NB4 (cell line): ENCODE measurements at places on chromosomes 1 and 21.

DNA sequence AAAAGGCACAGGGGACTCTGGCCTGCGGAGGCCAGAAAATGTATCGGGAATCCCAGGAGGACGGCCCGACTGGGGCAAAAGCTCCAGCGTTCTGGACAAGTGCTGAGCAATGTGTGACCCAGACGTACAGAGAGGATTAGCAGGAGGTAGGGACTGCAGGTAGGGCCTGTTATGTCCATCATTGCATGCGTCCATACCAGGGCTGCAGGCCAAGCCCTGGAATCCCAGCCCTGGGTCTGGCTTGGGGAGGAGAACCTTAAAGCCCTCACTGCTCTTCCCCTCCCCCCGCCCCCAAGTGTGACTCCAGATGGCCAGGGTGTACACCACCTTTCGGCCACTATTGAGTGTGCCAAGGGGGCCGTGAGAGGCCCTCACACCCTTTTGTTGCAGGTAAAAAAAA, 2.0 kb downstream of the RNF207 start:
- DNase-seq, result no peak

GRCh38 chr1:86938450-86938849, 24.0 kb downstream of the HS2ST1 start:
- DNase-seq, result no peak

- DNase-seq, result no peak
Observed at GRCh38 chr21:16402752-16403151, 673.0 kb downstream of the USP25 start.

DNA sequence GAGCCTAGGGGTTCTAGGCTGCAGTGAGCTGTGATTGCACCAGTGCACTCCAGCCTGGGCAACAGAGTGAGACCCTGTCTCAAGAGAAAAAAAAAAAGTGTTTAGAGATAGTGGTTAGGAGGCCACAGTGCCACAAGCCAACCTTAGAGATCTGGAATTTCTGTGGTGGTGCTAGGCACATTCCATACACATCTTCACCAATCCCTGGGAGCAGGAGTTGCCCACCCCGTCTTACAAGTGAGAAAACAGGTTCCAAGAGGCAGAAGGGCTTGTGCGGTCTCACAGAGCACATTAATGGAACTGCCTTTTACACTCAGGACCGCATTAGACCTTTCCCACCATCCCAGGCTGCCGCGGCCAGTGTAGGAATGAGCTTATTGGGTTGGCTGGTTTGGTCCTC, 93.2 kb downstream of the EPHB2 start:
- DNase-seq, result no peak

DNA sequence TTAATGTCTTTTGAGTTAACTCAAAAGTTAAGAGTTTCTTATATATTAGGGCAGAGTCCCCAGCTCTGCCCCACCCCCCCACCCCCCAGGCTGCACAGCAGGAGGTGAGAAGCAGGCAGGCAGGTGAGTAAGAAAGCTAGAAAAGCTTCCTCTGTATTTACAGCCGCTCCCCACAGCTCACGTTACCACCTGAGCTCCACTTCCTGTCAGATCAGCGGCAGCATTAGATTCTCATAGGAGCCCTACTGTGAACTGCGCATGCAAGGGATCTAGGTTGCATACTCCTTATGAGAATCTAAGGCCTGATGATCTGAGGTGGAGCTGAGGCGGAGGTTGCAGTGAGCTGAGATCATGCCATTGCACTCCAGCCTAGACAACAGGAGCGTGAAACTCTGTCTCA, 81.9 kb downstream of the SIM2 start:
- no peak for DNase-seq

GRCh38 chr1:110203021-110203661, 7.0 kb upstream of the KCNC4 start:
- DNase-seq, result peak; percentile 73

DNA sequence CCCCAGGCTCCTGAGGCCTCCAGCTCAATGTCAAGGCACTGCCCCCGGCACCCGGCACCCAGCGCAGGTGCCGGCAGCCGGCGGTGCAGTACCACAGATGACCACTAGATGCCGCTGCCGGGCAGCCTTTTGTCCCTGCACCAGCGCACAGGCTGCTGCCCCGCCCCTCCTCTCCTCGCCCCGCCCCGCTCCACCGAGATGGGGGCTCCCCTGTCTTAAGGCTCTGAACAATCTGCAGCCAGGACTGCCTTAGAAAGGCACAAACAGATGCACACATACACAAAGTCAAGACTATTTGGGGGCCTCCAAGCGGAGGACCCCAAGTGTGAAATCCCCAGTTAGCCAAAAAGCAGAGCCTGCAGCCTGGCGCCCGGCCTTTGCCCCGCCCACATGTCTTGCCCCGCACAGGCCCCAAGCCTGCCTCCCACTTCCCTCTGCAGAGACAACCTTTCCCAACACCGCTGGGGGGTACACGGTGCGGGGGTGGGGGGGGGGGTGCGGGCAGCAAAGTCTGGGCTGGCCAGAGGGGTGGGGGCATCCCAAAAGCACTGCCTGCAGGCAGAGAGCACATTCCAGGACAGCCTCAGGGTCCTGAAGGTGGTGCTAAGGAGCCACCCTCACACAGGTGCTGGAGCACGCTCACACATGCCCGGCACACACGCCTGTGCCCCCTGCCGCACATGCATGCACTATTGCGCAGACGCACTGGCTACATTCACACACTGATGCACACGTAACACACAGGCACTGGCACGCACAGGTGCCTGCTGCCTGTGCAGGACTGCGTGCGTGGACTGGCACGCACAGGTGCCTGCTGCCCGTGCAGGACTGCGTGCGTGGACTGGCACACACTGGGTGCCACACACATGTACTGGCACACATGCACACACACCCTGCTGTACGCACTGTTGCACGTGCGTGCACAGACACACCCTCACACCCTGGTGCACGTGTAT, 37.1 kb downstream of the ARHGEF16 start:
- DNase-seq, result peak; percentile 74

DNA sequence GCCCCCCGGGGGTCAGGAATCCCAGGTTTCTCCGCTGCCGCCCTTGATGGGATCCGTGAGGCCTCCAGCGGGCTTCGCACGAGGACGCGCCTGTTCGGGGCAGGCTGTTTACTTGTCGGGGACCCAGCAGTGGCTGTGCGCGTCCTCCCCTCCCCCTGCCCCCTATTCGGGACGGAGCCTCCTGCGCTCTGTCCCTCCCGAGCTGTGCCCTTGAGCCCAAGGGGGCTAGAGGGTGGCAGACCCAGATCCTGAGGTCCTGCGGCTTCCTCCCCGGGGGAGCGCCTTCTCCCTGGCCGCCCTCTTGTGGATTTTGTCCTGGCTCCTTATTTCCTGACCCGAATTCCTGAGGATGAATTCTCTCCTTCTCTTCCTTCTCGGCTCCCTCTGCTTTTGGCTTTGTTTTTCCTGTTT, 38.4 kb downstream of the PIK3CD start:
- DNase-seq, result no peak

GRCh38 chr1:41743366-41743765, 175.4 kb downstream of the HIVEP3 start:
- DNase-seq, result no peak

- DNase-seq, result no peak
Observed at GRCh38 chr1:112788561-112788960, 73.4 kb upstream of the PPM1J start.

GRCh38 chr1:85328713-85329397, 52.4 kb upstream of the BCL10 start:
- no peak for DNase-seq

- no peak for DNase-seq
Observed at GRCh38 chr1:185260611-185261010, 56.4 kb downstream of the IVNS1ABP start.

- DNase-seq, result no peak
Observed at GRCh38 chr1:226033582-226033981, 28.9 kb upstream of the H3-3A start.

- DNase-seq, result peak; percentile 75
Observed at GRCh38 chr1:23167353-23168078, 1.1 kb downstream of the LUZP1 start.

DNA sequence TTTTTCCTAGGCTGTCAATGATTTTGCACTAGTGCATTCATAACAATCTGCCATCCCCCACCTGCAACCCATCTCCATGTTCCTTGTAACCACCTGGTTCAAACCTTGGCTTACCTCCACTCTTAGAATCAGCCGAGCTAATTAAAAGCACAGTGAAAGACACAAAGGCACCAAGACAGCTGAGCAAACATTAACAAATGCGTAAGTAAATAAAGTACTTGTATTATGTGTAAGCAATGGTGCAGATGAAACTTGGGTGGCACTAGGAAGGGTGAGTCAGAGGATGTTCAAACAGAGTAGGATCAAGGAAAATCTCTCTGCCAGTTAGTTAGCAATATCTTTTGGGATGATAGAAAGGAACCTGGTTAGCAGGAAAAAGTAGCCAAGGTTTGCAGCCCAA, 5.1 kb upstream of the FOXJ3 start:
- DNase-seq, result no peak

DNA sequence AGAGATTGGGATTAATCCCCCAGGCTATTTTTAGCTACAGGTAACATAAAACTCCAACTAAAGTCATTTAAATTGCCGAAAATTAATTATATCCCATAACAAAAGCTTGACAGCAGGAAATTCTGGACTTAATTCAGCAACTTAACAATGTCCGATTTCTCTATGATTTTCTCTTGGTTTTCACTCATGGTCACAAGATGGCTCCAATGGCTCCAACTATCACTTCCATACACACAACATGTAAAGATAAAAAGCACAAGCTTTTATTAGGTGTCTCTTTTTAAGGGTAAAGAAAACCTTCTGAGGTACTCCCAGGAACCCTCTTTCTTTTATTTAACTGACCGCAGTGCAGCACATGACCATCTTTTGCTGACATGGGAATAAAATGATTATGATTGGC, 363.5 kb upstream of the PTBP2 start:
- no peak for DNase-seq

DNA sequence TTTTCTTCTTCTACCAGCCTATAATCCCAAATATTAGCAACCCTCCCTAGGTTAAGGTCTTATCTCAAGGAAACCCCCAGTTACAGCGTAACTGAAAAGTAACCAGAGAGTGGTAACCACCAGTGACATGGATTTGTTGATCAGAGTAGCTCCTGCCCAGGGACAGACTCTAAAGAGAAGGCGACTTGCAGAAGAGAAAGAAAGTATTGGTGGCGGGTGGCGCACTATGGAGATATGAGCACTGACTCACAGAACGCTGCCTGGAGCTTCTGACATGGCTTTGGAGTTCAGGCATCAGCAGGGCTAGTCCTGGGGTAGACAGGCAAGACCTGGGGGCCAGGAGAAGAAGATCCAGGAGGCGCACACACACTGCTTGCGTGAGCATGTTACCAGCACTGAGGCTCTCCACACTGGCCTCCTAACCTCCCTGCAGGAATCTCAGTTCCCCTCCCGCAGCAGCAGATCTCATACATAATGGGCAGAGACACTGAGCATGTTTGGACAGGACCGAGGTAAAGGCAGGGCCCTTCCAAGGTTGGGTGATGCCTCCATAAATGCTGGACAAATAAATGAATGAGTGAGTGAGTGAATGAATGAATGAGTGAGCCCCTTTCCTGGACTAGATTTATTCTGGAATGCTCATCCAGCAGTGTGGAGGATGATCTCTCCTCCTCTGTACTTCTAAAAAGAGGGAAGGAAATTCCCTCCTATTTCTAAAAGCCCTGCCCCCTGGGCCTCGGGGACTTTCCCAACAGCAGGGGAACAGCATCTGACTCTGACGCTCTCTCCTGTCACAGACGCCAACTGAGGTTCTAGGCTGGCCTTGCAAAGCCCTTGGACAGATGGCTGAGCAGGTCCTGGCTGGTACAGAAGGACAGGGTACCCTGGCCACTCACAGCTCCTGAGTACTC, 175.5 kb downstream of the CLIC6 start:
- DNase-seq, result no peak

DNA sequence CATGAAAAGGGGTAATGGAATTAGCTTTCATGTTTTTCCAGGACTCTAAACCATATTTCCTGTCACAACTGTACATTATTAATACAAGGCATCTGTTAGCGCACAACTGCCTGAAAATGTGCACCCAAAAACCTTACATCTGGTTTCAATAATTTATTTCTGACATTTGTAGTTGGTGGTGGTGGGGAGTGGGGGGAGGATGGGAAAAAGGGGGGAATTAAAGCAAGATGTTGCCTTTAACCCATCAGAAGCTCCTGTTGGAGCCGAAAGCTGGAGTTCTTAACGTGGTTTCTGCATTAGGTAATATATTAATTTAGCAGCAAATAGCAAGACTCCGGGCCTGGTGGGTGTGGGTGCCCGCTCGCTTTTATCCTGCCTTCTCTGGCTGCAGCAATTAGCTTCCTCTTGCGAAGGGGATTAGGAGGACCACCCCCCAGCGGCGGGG, 36.9 kb upstream of the HHAT start:
- DNase-seq, result no peak

DNA sequence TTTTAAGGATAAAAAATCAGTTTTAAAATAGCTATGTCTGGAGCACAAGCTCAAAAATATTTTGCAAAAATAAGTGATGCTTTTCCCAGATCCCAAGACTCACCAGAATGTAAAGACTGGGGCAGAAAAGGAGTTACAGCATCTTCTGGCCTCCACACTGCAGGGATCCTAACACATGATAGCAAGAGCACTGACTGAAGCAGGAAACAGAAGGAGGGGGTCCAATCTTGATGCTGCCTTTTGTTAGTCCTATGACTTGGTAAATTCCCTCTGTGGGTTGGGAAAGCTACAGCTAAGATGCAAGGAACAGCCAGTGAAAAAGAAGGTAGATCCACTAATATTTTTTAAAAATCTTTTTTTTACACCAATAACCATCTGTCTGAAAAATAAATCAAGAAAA, 54.2 kb upstream of the TNR start:
- no peak for DNase-seq

DNA sequence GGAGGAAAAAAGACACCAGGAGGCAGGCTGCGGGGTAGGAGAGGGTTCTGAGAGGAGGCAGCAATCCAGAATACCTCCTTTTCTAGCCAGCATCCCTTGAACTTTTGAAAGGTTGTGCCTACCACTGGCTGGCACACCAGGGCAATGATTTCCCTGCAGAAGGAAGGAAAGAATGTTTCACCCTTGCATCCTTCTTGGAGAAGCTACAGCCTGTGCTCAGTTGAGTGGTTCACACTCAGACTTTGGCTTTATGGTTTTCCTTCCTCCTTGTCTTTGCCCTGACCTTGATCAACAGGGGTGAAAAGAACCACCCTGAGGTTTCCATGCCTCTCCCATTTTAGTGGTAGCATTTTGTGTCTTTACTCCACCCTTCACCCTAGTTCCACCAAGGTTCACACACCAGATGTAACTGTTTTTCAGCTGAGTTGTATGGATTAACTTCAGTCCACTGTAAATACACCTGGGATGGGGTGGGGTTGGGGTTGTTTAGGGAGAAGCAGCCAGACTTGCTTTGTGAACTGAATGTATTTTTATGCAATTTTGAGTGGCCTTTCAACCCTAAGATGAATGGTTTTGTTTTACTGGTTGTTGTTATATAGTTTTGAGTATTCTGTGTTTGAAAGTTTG, 122.3 kb downstream of the SYT2 start:
- no peak for DNase-seq

DNA sequence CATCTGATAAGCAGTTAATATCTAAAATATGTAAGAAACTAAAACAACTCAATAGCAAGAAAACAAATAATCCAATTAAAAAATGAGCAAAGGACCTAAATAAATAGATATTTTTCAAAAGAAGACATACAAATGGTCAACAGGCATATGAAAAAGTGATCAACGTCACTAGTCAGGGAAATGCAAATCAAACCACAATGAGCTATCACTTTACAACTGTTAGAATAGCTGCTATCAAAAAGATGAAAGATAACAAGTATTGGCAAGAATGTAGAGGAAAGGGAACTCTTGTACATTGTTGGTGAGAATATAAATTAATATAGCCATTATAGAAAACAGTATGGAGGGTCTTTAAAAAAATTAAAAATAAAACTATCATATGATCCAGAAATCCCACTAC, 40.7 kb upstream of the NEK7 start:
- no peak for DNase-seq
